A549 (cell line): ENCODE measurements at places on chromosomes 4 and X.

- no peak for DNase-seq
Observed at GRCh38 chr4:158538911-158539310, 17.2 kb downstream of the RXFP1 start.

DNA sequence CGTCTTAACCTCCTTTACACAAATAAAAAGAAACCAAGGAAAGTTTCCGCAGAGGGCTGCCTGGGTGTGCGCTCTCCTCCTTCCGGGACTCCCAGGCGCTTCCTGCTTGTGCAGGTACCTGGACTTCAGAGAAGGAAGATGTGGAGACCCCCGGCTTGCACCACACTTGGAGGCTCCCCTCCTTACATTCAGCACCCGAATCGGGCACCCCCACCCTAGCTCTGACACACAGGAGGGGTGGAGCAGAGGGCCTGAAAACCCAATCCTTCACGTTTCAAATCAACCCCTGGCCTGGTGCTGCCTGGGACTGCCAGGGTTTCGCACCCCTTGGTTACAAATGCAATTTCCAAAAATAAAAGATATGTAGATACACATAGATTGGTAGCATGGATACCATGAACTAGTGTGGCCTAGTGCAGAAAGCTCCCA is 3.1 kb downstream of the NKX3-2 start:
- no peak for DNase-seq

DNA sequence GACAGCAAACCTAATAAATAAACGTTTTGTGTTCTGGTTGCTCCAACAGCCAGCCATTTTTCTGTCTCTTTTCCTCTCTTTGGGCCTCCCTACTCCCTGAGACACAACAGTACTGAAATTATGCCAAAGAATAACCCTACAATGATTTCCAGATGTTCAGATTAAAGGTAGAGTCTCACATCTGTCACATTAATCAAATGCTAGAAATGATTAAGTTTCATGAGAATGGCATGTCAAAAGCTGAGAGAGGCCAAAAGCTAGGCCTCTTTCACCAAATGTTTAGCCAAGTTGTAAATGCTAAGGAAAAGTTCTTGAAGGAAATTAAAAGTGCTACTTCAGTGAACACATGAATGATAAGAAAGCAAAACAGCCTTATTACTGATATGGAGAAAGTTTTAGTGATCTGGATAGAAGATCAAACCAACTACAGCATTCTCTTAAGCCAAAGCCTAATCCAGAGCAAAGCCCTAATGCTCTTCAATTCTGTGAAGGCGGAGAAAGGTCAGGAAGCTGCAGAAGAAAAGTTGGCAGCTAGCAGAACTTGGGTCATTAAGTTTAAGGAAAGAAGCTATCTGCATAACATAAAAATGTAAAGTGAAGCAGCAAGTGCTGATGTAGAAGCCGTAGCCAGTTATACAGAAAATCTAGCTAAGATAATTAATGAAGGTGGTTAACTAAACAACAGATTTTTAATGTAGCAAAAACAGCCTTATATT is 182.1 kb upstream of the NUDT6 start:
- no peak for DNase-seq

DNA sequence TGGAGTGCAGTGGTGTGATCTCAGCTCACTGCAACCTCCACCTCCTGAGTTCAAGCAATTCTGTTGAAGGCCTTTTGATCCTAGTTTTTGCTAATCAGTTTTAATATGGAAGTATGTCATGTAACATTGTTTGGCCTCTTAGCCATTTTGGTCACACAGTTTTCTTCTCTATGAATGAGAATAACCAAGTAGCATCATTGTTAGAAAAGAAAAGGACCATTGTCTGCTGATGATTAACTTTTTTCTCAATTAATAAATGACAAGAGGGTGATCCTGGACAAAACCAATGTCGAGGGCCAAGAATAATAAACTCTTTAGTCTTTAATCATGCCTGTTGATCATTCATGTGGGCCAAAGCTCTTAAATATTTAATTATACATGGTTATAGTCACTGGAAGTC is 289.3 kb upstream of the MAGEB2 start:
- DNase-seq: no peak

GRCh38 chrX:73262991-73263390 is 48.3 kb upstream of the NAP1L2 start:
- DNase-seq: peak; percentile 34
